ENCODE measurements at places on chromosomes 6 and 20.

DNA sequence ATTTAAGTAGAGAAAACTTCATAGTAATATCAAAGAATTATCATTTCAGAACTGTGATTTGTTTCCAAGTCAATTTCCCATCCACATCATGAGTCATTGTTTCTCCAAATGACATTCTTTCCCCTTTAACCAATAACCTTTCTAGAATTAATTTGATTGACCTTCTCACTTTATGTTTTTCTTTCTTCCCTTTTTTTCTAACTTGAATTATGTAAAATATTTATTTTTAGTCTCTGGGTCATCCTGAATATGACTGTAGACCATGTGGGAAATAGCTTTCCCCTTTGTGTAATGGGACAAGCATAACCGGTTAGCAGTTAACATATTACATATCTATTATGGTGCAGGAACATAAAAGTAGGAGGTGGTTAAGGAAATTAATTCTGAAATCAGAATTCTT, 291.1 kb downstream of the GJA1 start:
- no peak for DNase-seq

- DNase-seq, result no peak
These were observed 137.1 kb downstream of the SMOC2 start for GRCh38 chr6:168578036-168578435.

DNA sequence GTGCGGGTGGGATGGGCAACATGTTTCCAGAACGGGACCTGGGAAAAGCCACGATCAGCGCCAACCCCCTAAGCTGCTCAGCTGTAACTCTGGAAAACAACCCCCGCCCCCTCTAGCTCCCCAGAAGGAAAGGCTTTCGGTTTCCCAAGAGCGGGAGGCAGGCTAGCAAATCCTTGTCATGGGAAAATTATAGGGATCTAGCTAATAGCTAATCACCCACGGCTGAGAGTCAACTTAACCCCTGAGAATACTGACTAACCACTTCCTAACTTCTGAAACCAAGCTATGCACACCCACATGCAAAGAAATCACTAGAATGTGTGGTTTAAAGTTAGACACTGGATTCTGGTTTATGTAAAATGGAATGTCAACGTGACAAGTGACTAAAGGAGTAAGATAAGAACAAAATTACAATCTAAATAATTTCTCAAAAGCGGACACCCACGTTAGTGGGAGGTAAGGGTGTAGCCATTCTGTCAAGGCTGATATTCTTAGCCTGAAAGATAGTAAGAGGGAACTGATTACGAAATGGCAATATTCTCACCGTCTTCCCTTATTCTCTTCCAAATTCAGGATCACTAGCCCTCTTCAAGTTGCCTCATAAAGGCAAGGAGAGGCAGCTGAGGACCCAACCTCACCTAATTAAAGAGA, 20.1 kb downstream of the JAG1 start:
- DNase-seq, result no peak

DNA sequence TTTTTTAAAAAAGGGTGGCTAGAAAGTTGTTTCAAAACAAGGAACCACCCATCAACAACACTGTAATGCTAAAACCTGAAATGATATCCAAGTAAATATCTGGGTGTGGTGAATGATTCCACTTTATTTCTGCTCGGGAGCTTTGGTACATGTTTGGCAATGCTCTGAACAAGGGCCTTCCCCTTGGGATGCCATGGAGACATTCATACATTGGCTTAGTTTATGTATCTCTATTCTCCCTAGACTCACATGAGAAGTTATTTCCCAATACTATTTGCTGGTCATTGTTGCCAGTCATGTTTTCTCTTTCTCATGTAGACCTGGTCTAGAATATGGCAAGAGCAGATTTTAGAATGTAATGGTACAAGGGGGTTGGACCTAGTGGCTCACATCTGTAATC, 22.9 kb downstream of the ADTRP start:
- DNase-seq, result no peak

DNA sequence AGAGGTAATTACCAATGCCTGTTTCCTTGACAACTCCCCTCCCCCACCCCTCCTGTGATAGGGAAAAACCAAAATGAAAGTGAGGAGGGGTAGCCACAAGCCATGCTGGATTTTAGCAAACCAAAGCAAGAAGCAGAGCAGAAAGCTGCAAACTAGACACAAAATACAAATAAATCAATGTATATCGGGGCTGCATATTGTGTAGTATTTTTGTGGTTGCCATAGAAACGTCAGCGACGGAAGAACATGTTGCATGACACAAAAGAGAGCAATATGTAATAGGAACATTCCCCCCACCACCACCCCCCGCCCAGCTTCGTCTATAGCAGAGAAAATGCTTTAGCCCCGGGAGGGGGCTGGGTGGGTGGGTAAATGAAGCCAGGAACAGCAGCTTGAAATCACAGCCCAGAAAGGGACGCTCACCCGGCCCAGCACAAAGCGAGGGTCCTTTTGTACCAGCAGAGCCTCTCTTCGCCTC, 548 bp downstream of the AGPAT4 start:
- peak; percentile 58 for DNase-seq

GRCh38 chr6:84251891-84252539, 24.6 kb upstream of the CEP162 start:
- no peak for DNase-seq

- no peak for DNase-seq
These were observed 115.7 kb downstream of the PHACTR1 start for GRCh38 chr6:12832226-12832735.

- DNase-seq, result no peak
These were observed 25.3 kb upstream of the HACE1 start for GRCh38 chr6:104884867-104885517.

All from CD4-positive, CD25-positive, alpha-beta regulatory T cell (primary cell).